Left kidney (tissue), 8 donors: ENCODE measurements at places on chromosomes 3 and 15. TPM values are rescaled to one million over a fixed set of nuclear protein-coding genes. Genes with fewer than 3 reads are reported as not detected.

- no peak for DNase-seq
Observed at GRCh38 chr3:105284876-105285275, 81.8 kb upstream of the ALCAM start.

Gene SH2D7
- 0.98 TPM for polyA plus RNA-seq

DNA sequence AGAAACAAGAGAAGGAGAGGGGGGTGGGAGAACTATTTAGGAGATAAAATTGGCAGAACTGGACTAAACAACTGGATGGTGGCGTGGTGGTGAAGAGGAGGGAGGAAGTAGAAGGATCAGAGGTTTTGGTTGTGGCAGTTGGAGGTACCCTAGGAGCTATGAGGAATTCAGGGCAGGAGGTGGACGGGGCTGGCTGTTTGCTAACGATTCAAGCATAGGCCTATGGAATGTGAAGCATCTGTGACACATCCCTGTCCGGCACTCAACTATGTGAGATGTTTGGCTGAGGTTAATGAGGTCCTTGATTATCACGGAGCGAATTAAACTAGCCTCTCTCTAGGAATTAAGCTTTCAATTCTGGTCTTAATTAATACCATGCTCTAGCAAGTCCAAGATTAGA lies 13.5 kb downstream of the TARS3 start:
- no peak for DNase-seq

- DNase-seq = no peak
Observed at GRCh38 chr15:79978655-79979514, 7.9 kb upstream of the BCL2A1 start.

Gene TFG
- 151 TPM for polyA plus RNA-seq

DNA sequence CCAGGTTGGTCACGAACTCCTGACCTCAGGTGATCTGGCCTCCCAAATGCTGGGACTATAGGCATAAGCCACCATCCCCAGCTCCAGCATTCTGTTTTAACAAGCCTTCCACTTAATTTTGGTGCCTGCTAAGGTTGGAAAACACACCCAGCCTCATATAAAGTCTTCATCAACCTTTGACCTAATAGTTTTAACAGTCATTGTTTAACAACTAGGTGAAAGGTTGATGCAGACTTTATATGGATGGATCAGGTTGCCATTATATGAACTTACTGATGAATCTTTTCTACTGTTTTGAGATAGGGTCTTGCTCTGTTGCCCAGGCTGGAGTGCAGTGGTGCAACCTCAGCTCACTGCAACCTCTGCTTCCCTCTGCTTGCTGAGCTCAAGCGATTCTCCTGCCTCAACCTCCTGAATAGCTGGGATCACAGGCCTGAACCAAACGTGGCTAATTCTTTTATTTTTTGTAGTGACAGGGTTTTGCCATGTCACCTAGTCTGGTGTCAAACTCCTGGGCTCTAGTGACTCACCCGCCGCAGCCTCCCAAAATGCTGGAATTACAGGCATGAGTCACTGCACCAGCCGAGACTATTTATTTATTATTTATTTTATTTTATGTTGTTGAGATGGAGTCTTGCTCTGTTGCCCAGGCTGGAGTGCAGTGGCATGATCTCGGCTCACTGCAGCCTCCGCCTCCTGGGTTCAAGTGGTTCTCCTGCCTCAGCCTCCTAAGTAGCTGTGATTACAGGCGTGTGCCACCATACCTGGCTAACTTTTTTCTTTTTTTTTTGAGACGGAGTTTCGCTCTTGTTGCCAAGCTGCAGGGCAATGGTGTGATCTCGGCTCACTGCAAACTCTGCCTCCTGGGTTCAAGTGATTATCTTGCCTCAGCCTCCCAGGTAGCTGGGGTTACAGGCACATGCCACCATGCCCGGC lies 3.1 kb upstream of the RPAP1 start:
- DNase-seq = no peak

Gene FOXB1
- not detected for polyA plus RNA-seq

- DNase-seq = no peak
Observed at GRCh38 chr3:35028157-35028556, 611.2 kb upstream of the ARPP21 start.

DNA sequence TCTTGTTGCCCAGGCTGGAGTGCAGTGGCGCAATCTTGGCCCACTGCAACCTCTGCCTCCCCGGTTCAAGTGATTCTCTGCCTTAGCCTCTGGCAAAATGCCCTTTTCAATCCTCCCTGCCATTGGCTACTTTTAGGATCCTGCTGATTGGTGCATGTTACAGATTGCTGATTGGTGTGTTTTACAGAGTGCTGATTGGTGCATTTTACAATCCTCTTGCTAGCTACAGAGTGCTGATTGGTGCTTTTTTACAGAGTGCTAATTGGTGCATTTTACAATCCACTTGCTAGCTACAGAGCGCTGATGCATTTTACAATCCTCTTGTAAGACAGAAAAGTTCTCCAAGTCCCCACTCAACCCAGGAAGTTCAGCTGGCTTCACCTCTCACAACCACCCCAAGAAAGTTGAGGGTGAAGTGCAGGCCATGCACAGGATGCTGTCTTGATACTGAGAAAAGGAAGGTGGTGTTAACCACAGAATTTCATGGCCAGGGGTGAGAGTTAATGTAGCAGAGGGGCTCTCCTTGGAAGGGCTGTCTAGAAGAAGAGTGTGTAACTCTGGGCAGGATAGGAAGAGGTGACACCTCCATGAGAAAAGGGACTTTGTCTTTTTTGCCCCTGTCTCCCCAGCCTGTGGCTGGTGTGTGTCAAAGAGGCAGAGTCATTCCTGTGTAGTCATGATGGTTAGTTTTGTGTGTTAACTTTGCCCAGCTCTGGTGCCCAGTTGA lies 145.9 kb downstream of the APBA2 start:
- DNase-seq = no peak

Gene WDR93
- 3.7 TPM for polyA plus RNA-seq

Gene ATP13A5
- polyA plus RNA-seq = 0.22 TPM

DNA sequence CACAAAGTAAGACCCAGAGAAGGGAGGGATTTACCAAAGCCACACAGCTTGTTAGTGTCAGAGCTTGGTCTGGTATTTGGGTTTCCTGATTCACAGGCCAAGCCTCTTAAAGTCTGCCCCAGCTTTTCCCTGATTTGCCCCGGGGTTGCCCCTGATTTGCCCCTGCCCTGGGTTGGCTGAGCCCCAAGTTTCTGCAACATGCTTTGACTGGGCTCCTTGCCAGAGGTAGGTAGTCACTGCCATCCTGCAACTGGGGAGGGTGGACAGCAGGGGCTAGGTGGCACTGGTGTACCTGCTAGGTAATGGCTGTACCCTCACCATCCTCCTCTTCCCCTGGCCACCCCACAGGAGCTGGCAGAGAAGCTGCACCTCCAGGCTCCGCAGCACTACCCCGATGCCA lies 2.5 kb downstream of the MPI start:
- no peak for DNase-seq

DNA sequence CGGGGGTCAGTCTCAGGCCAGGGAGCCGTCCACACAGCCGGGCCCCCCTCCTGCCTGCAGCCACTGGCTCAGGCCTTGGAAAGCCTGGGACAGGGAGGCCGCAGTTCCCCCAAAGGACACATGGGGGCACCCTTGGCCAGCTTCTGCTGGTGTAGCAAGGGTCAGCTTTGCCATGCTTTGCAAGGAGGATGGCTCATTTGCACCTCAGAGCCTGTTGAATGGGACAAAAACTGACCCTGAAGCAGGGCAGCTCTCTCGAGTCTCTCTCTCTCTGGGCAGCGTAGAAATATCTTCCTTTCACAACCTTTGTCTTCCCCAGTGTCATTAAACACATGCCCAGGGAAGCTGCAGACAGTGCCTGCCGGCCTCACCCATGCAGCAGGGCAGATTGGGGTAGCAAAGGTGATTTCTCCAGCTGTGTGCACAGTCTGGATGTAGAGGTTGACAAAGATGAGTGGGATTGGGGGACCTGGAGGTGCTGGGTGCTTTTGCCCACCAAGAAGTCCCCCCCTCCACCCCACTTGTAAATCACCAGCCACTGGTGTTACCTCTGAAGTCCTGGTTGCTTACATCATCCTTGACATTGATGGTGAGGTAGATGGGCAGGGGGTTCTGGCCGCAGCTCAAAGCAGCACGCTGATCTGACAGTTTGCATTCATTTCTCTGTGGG lies 17.4 kb upstream of the EHD4 start:
- DNase-seq = peak; percentile 67

Gene MEIS2
- polyA plus RNA-seq = 178 TPM

- no peak for DNase-seq
Observed at GRCh38 chr3:105845488-105845887, 23.3 kb downstream of the CBLB start.

- no peak for DNase-seq
Observed at GRCh38 chr15:51363383-51363782, 21.9 kb downstream of the GLDN start.

Gene CPA3
- 0.48 TPM for polyA plus RNA-seq
